NCI-H2029 treated with DMSO at 0.1 percent for 48 hours (cell line): ENCODE measurements at places on chromosomes 1 and 21.

- DNase-seq: peak; percentile 8
Measured at GRCh38 chr1:233364695-233365539, 37.4 kb downstream of the MAP3K21 start.

- DNase-seq: no peak
Measured at GRCh38 chr1:54157401-54157800, 4.6 kb upstream of the CDCP2 start.

DNA sequence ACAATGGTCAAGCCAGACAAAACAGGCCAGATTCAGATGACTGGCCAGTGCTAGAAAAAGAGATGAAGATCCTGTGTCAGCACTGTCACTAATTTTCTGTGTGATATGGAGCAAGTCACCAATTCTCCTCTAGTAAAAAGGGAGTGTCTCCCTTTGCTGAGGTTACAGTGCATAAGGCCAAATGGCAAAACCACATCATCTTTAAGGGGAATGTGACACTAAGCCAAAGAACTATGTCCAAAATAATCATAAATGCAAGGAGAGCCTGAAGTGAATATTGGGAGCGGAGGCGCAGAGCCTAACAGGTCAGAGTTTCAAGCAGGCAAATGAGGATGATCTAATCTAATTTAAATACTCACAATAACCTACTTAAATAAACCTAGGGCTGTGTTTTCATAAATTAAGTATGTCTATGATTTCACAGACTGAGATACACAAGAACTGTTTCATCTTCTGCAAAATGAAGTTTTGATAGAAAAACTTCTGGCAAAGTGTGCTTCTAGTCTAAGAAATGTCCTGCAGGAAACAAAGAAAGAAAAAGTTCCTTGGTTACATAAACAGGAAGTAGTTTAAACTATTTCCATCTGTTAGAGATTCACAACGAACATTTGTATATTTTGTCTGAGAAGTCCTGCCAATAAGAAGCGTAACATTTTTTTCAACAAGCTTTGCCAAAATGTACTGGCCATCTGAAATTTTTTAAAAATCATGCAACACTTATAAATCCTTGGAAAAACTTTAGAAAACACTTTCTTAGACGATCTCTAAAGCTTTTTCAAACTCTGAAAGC is 290.2 kb downstream of the LRRC40 start:
- DNase-seq: no peak

DNA sequence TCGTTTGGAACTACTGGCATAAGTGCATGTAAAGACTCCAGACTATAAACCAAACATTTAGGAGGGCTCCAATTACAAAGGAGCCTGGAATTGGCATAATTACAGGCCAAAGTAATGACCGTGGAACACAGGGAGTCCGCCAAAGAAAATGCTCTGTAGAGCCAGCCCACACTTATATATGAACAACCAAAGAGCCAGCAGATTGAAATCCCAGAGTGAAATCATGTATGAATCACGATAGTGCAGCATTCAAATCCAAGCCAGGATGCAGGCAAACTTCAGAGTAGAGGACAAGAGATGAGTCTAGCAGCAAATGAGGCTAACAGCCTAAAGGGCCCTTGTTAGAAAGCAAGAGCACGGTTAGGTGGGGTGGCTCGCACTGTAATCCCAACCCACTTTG is 13.1 kb downstream of the VPS26C start:
- DNase-seq: no peak

GRCh38 chr1:7755448-7755847 is 15.6 kb upstream of the VAMP3 start:
- no peak for DNase-seq

GRCh38 chr1:11535761-11536572 is 57.0 kb downstream of the DISP3 start:
- no peak for DNase-seq

GRCh38 chr1:9561429-9561828 is 22.2 kb downstream of the SLC25A33 start:
- peak; percentile 55 for DNase-seq

GRCh38 chr1:168628807-168629206 is 52.4 kb downstream of the XCL1 start:
- no peak for DNase-seq

DNA sequence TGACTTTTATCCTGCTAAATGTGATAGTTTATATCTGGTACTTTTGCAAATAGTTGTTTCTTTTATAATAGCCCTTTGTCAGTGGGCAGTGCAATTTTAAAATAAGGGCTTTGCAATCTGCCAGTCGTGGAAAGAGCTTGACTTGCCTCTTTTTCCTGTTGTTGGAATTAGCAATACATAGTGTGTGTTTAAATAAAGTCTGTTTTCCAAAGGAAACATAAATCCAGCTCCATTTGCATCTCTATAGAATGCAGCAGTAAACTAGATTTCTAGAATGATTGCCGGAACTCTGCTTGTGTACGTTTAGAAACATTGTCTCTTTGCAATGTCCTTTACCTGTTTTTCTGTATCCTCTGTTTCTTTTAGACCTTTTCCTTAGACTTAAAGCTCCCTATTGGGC is 33.1 kb downstream of the GABPA start:
- no peak for DNase-seq

- peak; percentile 20 for DNase-seq
Measured at GRCh38 chr1:47189844-47190508, at the start of gene PDZK1IP1. Gene PDZK1IP1 (minus strand): TSS chr1:47190036. CDS start chr1:47189932, 104 bp downstream.

- no peak for DNase-seq
Measured at GRCh38 chr1:209641832-209642172, 10.4 kb downstream of the LAMB3 start.

DNA sequence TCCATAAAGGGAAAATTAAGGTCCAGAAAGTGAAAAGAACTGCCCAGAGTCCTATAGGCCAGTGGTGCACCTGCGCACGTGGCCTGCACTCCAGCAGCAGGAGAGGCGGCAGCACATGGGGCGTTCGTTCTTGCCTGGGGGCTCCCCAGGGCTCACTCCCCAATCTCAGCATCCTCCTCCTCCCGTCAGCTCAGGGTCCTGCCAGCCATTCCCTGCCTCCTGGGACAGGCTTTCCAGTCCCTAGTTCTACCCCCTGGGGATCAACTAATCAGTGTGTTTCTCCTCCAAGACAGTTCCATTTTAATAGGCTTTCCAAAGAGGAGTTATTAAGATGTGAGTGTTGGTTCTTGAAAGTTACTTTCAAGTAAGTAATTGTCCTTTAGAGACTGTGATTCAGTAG is 1.2 kb upstream of the A3GALT2 start:
- no peak for DNase-seq

GRCh38 chr1:12572522-12572921 is 45.5 kb downstream of the DHRS3 start:
- DNase-seq: no peak

- DNase-seq: no peak
Measured at GRCh38 chr1:184881941-184882913, 92.1 kb downstream of the NIBAN1 start.

DNA sequence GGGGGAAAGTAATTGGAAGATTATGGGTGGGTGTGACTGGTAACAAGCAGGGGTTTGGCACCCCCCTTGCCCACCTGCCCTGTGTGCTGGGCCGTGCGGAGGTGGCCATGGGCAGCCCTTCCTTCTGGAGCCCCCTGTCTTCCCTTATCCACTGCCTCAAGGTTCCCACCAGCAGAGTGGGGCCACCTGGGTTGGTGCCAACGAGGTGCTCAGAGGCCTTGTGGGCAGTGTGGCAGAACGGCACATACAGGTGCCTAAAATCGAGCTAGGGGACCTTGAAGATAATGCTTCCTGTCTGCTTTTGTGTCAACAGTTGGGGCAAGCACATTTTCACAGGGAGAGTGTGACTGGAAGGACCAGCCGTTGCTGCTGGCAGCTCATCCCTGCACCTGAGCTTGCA is 161.8 kb downstream of the PCBP3 start:
- DNase-seq: no peak

DNA sequence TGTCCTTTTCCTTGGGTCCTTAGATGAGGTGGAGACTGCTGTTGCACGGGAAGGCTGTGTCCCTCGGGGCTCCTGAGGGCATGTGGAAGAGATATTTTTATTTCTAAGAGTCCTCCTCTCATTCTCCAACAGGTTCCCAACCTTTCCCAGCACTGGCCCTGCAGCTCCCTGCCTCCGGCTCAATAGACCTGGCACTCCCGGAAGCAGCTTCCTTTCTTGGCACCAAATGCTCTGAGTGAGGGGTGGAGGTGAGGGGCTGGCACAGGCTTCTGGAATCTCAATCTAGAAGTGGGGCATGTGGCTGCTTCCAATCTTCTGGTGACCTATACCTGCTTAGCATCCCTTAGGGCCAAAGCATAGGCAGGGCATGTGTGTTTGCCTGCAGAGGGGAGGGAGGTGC is 4.5 kb downstream of the ETV3L start:
- no peak for DNase-seq

DNA sequence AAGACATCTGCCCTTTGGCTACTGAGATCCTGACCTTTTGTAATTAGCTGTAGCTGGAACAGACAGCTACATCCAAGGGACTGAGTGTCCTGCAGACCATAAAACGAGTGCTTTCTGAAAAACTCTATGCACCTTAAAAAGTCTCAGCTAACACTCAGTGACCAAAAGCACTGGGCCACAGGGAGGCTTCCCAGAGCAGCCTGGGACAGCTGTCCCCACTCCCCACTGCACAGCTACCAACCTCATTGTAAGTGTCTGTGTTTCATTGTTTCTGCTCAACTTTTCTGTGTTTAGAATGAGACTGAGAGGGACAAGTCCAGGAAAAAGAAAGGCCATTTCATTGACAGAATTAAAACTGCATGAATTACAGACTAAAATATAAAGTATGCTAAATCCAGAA is 80.7 kb downstream of the SMYD2 start:
- DNase-seq: no peak

- DNase-seq: no peak
Measured at GRCh38 chr1:25779894-25780293, 20.1 kb upstream of the SELENON start.

- no peak for DNase-seq
Measured at GRCh38 chr1:182861994-182862393, 22.8 kb downstream of the DHX9 start.

DNA sequence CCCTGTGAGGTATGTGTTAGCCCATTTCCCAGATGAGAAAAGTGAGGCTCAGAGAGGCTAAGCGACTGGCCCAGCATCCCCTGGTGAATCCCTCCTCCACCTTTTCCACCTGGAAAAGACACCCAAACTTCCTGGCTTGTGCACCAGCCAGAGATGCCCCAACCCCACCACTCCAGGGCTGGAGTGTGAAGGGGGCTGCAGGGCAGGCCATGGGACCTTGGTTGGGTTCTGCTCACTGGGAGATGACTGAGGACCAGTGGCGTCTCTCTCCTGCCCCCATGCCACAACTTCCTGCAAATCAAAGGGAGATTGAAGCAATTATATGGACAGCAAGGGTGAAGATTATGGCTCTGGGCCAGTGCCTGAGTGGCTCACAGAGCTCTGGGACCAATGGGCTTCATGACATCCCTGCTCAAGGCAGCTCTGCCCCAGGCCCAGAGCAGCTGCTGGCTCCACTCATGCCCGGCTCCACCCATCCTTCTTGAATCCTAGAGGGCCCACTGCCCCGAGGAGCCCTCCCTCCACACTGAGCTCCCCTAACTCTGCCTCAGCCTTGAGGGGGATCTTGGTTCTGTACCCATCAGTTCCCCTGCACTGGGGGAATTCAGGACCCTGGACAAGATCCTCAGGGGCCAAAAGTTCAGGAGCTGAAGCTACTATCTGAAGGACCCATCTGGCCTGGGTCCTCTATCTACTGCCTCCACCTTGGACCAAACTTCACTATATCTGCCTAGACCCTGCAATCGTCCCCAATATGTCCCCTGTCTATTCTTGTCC is 416.9 kb downstream of the PTPRU start:
- DNase-seq: no peak

DNA sequence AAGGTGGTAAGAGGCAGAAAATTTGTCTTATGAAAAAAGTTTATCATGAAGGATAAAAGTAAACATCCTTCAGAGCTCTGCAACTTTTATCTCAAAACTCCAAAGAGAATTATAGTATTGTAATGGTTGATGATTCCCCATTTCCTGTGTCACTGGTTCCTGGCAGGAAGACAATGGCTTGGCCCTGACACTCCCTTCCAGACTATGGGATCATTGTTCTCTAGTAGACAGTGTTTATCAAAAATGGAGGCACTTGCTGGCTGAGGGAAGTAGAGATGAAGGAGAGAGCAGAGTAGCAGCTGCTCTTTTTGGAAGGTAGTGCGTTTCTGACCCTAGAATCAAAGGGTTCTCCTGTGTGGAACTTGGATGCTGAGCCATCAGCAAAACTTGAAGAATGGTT is 145.9 kb upstream of the ATP1B1 start:
- DNase-seq: no peak

GRCh38 chr1:67307251-67308060 is at the start of gene IL12RB2:
Gene IL12RB2 (plus strand): TSS chr1:67307873. CDS start chr1:67320369, 12,496 bp downstream.
- DNase-seq: no peak

DNA sequence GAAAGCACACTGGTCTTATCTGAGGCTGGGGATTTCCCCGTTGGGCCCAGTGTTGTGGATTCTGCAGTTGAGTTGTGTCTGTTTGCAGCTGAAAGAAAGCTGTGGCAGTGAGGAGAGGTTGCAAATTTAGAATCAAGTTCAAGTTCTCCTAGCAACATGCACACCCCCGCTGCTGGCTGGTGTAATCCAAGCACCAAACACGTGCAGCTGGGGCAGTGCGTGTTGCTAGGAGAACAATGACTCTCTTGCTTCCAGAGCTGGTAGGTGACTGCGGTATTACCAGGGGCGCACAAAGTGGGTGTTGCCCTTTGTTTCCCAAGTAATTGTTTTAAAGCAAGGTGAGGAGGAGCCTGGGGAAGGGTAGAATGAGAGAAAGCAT is 91.5 kb downstream of the IER5 start:
- DNase-seq: no peak

- DNase-seq: no peak
Measured at GRCh38 chr1:220873868-220874655, 5.2 kb upstream of the HLX start.

DNA sequence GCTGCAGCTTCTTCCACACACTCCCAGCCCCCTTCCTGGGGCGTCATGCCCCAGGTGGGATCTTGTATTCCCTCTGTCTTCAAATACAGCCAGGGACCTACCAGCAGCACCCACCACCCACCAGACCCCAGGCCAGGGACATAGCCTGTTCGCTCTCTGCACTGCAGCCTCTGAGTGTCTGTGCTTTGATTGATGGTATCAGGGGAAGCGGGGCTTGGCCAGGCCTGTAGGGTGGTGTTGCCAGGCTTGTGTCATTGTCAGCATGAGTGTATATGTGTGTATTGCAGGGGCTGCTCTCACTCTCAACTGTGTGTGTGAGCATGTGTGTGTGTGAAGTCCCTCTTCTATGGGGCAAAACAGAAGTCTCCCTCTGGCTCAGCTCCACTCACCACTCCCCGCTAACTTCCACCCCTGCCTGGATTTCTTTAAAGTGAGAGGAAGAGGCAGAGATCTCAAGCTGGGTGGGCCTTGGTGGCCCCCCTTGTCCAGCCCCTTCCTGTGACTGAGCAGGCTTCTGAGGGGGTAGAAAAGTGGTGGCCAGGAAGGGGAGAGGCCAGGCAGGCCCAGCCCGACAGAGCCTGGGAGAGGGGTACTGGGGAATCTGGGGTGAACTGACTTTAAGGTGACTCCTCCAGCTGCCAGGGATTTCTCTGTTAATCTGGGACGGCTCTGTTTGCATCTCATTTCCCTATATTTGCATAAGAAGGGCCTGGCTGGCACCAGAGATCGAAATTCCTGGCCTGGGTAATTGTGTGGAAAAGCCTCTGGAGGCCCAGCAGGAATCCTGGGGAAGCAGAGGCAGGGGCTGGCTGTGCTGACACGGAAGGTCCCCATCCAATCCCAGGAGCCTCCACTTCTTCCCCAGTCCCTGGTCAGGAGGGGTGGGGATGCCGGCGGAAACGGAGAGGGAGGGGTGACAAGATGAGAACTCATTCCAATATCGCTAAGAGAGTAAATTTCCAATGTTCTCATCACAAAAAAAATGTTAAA is 18.6 kb upstream of the ADGRB2 start:
- DNase-seq: no peak

- no peak for DNase-seq
Measured at GRCh38 chr1:41768583-41768982, 150.1 kb downstream of the HIVEP3 start.

- DNase-seq: no peak
Measured at GRCh38 chr1:26125382-26125781, 13.8 kb downstream of the PDIK1L start.
